Activated B cell treated with CpG ODN at 0.5 μM for 24 hours (primary cell): ENCODE measurements at places on chromosomes 11 and 22. TPM values are rescaled to one million over a fixed set of nuclear protein-coding genes. Genes with fewer than 3 reads are reported as not detected.
A peak's percentile ranks its signal among the peaks of the same experiment; 100 is the strongest.

GRCh38 chr11:45216901-45217300 is 69.2 kb downstream of the SYT13 start:
- no peak for DNase-seq

- DNase-seq = peak; percentile 62
These were observed 50.3 kb downstream of the CD6 start for GRCh38 chr11:61021661-61022212.

- no peak for DNase-seq
These were observed 47.2 kb upstream of the ADA2 start for GRCh38 chr22:17266251-17266971.

DNA sequence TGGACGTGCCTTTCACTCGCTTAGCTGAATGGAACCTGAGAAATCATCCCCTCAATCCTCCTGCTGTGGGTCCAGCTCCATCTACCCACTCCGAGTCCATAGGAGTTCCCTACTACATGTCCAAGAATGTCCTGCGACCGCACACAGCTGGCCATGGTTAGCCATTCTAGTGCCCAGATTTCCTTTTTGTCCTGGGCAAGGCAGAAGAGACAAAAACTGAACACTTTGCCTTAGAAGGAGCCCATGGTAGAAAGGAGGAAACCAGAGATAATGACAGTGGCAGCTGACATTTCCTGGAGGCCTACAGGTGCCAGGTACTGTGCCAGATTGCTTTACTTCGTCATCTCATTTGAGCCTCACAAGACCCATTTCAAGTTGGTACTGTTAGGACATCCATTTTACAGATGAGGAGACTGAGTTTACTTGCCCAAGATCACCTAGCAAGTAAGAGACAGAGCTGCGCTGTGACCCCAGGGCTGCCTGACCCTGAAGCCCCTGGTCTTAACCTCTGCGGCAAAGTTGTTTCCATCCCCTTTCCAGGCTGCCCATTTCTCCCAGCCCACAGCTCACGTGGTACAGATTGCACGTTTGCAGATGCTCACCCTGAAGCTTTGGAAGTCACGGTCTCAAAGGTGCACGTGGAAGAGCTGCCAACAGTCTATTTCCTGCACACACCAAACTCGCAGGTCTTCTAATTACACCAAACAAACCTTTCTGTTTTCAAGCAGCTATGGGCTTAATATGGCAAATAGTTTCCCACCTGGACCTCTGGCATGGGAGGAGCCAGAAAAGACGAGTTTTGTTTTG is 112.7 kb downstream of the ZBTB16 start:
- no peak for DNase-seq

The MUC6 gene
- total RNA-seq = not detected in 2 replicates

The HIKESHI gene
- total RNA-seq = 33.8 and 35.6 TPM in 2 replicates

The SLC22A6 gene
- total RNA-seq = not detected in 2 replicates

DNA sequence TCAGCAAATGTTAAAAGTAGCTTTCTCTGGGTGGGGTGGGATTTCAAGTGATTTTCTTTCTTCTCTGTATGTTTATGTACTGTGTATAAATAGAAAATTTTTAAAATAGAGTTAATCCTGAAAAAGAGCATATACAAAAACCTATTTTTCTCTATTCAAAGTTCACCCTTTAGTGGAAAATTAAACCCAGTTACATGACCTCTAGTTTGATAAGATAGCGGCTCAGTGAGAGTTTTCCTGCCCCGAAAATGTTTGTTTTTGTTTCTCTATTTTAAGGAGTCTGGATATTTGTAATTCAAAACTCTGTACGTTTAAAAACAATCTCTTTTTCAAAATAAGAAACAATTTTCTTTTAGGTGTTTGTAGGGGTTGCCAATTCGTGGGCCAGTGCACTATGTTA is 42.1 kb upstream of the PITPNB start:
- DNase-seq = no peak

The NPAS4 gene
- total RNA-seq = not detected in 2 replicates

The ART1 gene
- total RNA-seq = not detected in 2 replicates

The FAM181B gene
- total RNA-seq = not detected in 2 replicates

- DNase-seq = no peak
These were observed 300.9 kb upstream of the DDI1 start for GRCh38 chr11:103735497-103736032.

The SYT13 gene
- total RNA-seq = not detected in 2 replicates
